DND-41 (cell line): ENCODE measurements at places on chromosomes 7 and 10.
A peak's percentile ranks its signal among the peaks of the same experiment; 100 is the strongest.

DNA sequence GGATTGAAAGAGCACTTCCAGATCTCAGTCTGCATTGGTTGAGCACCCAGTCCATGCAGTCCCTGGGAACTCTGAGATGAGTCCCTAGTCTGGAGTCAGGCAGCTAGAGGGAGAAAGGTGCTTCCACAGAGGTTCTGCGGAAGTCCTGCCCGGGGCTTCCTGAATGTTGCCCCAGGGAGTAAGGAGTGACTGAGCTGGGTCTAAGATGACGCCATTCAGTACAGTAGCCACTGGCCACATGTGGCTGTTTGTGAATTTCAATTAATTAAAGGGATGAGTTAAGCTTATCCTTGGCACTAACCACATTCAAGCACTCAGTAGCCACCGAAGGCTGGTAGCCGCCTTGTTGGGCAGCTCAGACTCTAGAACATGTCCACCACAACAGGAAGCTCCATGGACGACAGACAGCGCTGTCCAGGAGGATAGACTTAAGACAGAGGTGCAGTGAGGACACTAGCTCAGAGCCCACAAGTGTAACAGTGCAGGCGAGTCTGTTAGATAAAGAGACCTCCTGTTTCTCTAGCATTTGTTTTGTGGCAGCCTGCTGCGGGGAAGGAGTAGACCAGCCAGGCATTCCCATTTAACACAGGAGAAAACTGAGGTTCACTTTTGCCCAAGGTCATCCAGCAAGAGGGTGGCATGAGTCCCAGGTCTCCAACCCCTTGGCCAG is 101.6 kb upstream of the PPIF start:
- DNase-seq: no peak

DNA sequence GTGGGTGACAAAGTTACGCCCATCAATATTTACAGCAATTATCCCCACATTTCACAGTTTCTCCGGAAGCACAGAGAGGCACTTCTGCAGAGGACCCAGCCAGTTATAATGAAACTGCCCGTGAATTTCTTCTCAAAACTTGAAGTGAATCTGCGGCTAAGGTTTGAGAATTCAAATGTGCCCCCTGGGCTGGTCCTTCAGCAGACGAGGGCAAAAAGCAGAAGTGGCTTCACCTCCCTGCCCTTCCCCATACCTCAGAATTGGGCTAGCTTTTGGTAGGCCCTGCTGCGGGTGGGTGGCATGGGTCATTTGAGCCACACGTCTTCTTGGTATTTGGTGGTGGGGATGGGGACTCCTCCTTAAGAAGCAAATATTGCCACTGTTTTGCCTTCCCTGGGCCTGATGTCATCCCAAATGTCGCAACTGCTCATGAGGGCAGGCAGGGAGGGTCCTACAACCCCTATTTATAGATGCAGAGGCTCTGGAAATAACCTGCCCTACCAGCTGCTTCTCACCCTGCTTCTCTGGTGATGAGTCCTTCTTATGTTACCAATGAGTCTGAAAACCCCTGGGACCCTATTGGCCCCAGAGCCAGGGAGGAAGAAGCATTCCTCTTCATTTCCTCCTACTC is 16.6 kb upstream of the WDFY4 start:
- DNase-seq: no peak

GRCh38 chr7:123211545-123211944 is 11.8 kb upstream of the SLC13A1 start:
- DNase-seq: no peak

- peak; percentile 58 for DNase-seq
Measured at GRCh38 chr10:127872011-127872761, 20.6 kb downstream of the CLRN3 start.

GRCh38 chr10:117175215-117175900 is 21.9 kb upstream of the KCNK18 start:
- no peak for DNase-seq

GRCh38 chr10:51683031-51683691 is 16.2 kb downstream of the CSTF2T start:
- DNase-seq: no peak

- DNase-seq: no peak
Measured at GRCh38 chr7:85185424-85186082, 1.3 kb downstream of the SEMA3D start.

DNA sequence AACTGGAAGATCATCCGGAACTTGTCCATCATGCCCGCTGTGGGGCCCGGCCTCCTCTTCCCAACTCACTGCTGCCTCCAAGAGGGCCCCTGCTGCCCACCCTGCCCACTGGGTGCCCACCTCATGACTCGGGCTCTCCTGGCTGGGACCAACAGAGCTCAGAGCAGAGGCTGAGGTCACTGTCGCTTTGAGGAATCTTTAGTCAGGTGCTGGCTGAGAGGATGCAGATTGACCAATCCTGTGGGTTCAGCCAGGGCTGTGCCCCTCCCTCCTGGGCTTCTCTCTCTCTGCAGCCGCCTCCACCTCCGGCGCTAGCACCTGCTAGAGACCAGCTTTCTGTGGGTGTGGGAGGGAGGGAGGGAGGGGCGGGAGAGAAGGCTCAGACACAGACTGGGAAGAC is at the start of gene CALHM1:
Gene CALHM1, minus strand, starts transcription at position 181 of the 400 bp plus-strand sequence. Its CDS starts 149 bp downstream, at position 32.
- no peak for DNase-seq

GRCh38 chr7:158633055-158633956 is 45.7 kb upstream of the PTPRN2 start:
- DNase-seq: no peak

DNA sequence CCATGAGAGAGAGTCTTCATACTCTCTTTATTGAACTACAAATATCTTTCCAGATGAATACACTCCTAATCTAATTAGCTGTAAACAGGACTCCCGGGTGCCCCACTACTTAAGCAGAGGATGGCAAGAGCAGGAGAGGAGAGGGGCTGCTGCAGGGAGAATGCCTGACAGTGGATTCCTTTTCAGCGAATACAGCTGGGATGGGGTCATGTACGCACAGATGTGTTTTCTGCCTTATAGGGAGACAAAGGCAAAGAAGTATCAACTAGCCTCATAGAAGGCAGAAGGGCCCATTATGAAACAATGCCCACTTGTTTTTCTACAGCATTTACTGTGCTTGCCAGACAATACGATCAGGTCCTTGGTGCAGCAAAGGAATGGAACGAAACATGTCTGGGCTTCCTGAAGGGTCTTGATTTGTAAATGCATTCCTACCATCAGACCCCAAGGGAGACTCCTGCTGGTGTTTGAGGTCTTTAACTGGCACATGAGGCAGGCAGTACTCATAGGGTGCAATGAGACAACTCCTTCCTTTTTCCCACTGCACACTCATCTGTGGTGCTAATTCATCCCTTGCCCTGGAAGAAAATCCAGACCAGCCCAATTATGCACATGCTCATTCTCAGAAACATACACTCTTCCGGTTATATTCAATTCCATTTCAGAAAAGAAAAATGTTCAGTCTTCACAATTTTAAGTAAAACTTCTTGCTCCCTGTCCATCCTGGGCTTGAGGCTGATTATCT is 117.1 kb downstream of the AOAH start:
- DNase-seq: no peak

- DNase-seq: peak; percentile 70
Measured at GRCh38 chr7:131105799-131106680, 221.6 kb upstream of the MKLN1 start.

- DNase-seq: peak; percentile 85
Measured at GRCh38 chr7:76201732-76202665, at the start of gene SRRM3. Gene SRRM3, plus strand, starts transcription at chr7:76201896. Its CDS starts 33,171 bp downstream, at chr7:76235067.

DNA sequence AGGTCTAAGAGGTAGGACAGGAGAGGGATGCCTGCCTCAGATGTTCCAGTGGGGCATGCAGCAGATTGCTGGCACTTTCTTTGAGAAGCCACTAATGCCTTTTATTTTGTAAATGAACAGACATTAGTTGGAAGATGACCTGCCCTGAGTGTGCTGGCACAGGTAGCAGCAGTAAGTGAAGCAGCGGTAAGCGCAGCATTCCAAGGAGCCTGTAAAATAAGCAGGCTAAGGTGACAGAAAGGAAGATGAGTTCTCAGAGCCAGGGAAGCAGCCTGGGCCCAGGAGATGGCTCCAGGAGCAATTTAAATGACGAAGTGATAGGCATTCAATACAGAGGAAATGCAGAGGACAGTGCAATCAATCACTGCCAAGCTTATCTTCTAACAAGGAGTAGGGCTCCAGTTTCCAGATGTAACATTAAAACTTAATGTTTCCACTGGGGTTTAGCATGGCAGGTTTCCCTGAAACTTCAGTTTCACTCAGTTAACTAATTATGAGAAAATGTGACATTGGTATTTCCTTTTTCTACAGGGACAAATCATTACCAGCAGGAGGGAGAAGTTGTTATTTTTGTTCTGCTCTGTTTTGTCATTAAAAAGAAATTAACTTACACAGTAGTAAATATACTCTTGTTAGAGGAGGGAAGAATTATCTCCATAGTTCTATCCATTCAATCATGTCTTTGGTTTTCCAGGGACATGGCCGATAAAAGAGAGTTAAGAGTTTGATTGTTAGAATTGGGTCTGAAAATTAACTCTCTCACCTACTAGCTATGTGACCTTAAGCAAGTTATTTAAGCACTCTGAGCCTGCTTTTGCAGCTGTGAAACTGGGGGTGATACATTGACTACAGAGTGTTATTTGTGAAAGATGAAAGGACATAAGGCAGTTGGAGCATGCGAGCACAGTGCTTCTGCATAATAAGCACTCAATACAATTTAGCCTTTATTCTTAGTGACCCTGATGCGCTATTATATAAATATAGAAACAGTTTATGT is 96.6 kb upstream of the PTN start:
- no peak for DNase-seq

GRCh38 chr10:106582291-106582690 is 582.2 kb downstream of the SORCS1 start:
- DNase-seq: no peak

GRCh38 chr10:117875793-117876192 is 170.9 kb downstream of the RAB11FIP2 start:
- no peak for DNase-seq

DNA sequence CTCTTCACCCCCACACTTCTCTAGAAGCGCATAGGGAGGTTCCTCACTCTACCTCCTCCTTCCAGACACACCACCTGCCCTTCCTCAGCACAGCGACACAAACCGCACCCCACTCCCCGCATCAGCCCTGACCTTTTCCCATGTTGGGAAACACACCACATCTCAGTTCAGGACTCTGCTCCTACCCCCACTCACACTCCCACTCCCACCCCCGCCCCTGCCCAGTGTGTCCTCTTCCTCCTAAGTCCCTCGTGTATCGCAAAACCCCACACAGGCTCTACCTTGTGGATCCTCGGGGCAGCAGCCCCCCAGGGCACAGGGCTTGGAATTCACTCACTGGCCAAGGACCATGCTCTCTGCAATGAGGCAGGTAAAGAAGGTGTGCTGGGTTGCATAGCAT is 4.2 kb upstream of the AOC1 start:
- no peak for DNase-seq

- DNase-seq: peak; percentile 52
Measured at GRCh38 chr7:65980478-65981250, 1.3 kb downstream of the GUSB start.

- peak; percentile 88 for DNase-seq
Measured at GRCh38 chr10:44932517-44933450, 21.6 kb downstream of the TMEM72 start.

DNA sequence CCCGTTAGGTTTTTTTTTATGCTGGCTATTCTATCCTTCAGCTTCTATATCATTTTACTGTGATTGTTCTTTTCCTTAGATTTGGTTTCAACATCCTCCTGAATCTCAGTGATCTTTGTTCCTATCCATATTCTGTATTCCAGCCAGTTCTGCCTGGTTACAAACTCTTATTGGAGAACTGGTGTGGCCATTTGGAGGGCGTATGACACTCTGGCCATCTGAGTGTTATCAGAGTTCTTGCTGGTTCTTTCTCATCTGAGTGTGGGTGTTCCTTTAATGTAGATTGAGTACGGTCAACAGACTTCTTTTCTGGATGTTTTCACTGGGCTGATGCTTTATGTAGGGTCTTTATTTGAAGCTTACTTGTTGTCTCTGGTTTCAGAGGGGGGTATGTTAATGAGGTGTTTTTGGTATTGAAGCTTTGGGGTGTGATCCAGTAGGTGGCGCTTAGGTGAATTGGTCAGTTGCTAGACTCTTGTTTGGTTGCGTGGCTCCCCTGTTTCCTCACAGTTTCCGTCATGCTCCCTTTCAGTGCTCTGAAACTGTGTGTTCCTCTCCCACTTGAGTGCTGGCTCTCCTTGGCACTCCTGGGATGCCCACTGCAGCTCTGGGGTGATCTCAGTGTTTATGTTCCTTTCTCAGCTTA is 80.7 kb downstream of the FANK1 start:
- no peak for DNase-seq

GRCh38 chr10:128158021-128158795 is 32.0 kb upstream of the MKI67 start:
- DNase-seq: no peak

DNA sequence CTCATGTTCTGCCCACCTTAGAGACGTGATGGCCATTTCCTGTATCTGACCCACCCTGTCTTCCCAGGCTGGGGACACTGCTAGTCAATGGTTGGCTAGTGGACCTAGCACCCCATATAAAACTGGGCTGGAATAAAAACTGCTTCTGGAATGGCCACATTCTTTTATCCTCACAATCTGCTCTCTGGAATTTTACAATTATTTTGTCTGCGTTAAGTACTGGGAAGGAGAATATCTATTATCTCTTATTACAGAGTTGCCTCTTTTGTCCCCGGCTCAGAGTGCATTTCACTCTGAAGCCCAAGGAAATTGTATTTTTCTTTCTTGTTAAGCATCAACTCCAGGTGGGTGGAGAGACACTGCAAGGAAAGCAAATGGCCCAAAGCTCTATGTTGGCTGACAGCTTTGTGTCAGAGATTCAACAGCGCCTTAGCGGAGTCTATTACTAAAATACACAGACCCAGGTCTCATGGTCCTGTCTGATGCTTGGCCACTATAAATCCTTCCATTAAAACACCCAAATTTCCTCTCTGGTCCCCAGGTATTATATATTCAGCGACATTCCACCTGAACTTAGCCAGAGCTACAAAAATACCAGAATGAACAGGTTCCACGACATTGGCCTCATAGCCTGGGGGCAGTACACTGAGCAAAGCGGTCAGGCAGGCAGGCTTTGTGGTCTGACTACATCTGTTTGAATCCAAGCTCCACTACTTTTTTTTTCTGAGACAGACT is 121.7 kb downstream of the PRPF18 start:
- DNase-seq: no peak

- no peak for DNase-seq
Measured at GRCh38 chr10:44689368-44689767, 221.8 kb upstream of the TMEM72 start.

- no peak for DNase-seq
Measured at GRCh38 chr10:42928064-42928463, 145.5 kb downstream of the BMS1 start.

- DNase-seq: no peak
Measured at GRCh38 chr10:75593692-75594556, 162.5 kb downstream of the LRMDA start.

GRCh38 chr7:76356823-76357222 is 2.0 kb downstream of the YWHAG start:
- no peak for DNase-seq
